Mesothelial cell of epicardium (in vitro differentiated cells): ENCODE measurements at places on chromosomes 12 and 14. TPM values are rescaled to one million over a fixed set of nuclear protein-coding genes. Genes with fewer than 3 reads are reported as not detected.

SLC5A8 gene
- not detected in 3 replicates for total RNA-seq

BBOF1 gene
- 6.6 to 8.4 TPM (median 7.1 TPM) in 3 replicates for total RNA-seq

IL26 gene
- not detected in 3 replicates for total RNA-seq

TOMM20L gene
- 0.47 TPM in 1 of 3 replicates, not detected in the others for total RNA-seq

BAZ1A gene
- 42.3 to 43.2 TPM (median 42.5 TPM) in 3 replicates for total RNA-seq

ENO2 gene
- total RNA-seq, result 30.2 to 30.7 TPM (median 30.2 TPM) in 3 replicates

RASAL1 gene
- total RNA-seq, result 0.61 to 1.2 TPM (median 0.65 TPM) in 3 replicates

CCDC38 gene
- total RNA-seq, result 0.09 to 0.13 TPM in 2 of 3 replicates, not detected in the other

MNAT1 gene
- total RNA-seq, result 40.4 to 44.1 TPM (median 41.5 TPM) in 3 replicates

TAS2R46 gene
- total RNA-seq, result 3.8 to 3.9 TPM (median 3.9 TPM) in 3 replicates

TM9SF1 gene
- total RNA-seq, result 44.9 to 45.8 TPM (median 45.7 TPM) in 3 replicates

MGP gene
- total RNA-seq, result 202 to 221 TPM (median 202 TPM) in 3 replicates

TSHR gene
- total RNA-seq, result not detected in 3 replicates

PLEKHD1 gene
- 0.20 to 0.24 TPM (median 0.20 TPM) in 3 replicates for total RNA-seq

TAS2R9 gene
- total RNA-seq, result 0.50 to 0.64 TPM (median 0.56 TPM) in 3 replicates

PZP gene
- total RNA-seq, result not detected in 3 replicates

DPPA3 gene
- total RNA-seq, result 0.71 to 0.81 TPM in 2 of 3 replicates, not detected in the other

POTEG gene
- not detected in 3 replicates for total RNA-seq

PTPN6 gene
- 21.6 to 26.2 TPM (median 23.6 TPM) in 3 replicates for total RNA-seq

REC8 gene
- 465 to 486 TPM (median 484 TPM) in 3 replicates for total RNA-seq

ARHGAP9 gene
- 0.90 to 1.1 TPM in 2 of 3 replicates, not detected in the other for total RNA-seq
